Esophagus squamous epithelium (tissue), 5 donors: ENCODE measurements at places on chromosomes 16 and 17.

DNA sequence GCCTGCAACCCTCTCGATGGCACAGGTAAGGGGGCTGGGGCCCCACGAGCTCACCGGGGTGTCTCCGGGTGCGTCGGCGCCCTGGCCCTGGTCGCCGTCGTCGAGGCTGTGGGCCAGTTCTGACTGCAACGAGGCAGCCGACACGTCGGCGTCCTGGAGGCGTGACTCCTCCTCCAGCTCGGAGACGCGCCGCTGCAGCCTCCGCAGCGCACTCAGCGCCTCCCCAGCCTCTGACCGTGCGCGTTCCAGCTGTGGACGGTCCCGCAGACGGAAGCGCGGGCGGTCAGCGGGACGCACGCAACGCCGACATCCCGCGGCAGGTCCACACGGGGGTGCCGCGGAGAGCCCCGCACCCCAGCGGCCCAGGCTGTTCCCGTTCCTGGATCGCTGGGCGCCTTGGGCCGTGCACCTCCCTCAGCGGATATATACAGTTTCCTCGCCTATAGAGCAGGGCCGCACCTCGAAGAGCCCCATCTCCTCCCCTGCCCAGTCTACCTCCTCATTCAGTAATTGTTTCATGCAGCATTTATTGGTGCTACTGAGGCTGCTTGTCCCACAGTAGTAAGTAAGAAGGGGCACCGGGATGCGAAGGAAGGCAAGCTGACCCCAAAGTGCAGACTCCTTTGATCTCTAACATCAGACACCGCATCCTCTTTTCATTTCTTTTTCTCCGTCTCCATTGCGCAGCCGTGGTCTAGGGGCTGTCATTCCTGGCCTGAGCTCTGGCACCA lies 5.8 kb downstream of the THOC6 start:
- DNase-seq = no peak

GRCh38 chr16:62853887-62854286 lies 817.6 kb upstream of the CDH8 start:
- no peak for DNase-seq

GRCh38 chr17:70709596-70709995 lies 540.3 kb downstream of the KCNJ2 start:
- no peak for DNase-seq

DNA sequence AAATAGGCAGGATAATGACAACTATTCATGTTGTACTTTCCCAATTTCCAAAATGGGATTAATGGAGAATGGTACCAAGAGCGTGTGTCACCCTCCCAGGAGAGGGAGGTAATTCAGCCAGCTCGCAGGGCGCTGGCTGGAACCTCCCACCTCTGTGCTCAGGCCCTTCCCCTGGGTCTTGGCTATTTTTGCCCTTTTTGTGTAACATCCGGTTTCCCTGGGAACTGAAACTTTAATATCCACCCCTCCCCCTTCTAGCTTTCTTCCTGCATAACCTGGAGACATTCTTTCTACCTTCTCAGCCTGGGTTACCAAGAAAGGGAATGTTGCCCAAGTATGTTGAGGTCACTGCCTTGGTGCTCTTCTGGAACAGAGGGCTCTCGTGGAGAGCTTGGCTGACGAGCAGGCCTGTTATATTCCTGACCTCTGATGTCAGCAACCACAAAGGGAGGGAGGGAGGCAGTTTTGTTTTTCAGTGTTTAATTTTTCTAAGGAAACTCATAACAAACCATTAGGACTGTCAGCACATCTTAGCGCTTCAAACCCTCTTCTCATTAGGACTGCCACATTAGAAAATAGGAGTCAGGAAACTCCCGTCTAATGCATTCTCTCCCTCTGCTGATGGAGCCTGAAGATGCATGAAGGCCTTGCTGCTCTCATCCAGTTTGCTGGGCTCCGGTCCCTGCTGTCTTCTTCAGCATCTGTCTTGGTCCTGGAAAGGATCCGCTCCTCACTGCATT lies 25.6 kb downstream of the ITGB3 start:
- DNase-seq = no peak

DNA sequence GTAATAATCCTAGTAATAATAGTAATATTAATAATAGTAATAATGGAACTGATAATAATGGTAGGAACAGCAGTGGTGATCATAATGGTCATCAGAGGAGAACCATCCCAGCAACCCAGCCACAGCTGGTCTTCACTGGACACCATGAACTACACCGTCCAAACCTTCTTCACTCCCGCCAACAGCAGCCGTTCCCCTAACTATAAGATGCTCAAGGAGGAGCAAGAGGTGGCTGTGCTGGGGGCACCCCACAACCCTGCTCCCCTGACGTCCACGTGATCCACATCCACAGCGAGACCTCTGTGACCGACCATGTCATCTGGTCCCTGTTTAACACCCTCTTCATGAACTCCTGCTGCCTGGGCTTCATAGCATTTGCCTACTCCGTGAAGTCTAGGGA lies 91.0 kb downstream of the ZDHHC7 start:
- no peak for DNase-seq

DNA sequence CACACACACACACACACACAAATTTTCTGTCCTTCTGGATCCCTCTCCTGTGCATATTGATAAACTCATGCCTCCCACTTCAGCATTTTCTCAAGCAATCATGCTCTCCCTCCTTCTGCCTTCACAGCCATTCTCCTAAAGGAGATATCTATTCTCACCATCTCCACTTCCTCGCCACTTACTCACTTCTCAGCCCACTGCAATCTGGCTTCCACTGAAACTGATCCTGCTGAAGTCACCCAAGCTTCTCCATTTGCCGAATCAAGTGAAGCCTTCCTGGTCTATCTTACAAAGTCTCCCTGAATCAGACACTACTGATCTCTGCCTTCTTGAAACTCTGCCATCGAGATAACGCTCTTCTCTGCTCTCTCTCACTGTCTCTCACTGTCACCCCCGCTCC lies 54.0 kb upstream of the GNAO1 start:
- DNase-seq = no peak

GRCh38 chr16:17723531-17724134 lies 252.9 kb upstream of the XYLT1 start:
- DNase-seq = no peak

- DNase-seq = no peak
These were observed 16.9 kb downstream of the CLEC16A start for GRCh38 chr16:10961231-10961630.

- DNase-seq = no peak
These were observed 152.9 kb downstream of the CBLN1 start for GRCh38 chr16:49128740-49129139.

- DNase-seq = no peak
These were observed 92.3 kb downstream of the SDR42E1 start for GRCh38 chr16:81918927-81919326.

GRCh38 chr17:231191-231965 lies 49.9 kb upstream of the DOC2B start:
- no peak for DNase-seq

- no peak for DNase-seq
These were observed 3.5 kb upstream of the RAB37 start for GRCh38 chr17:74733365-74734122.

DNA sequence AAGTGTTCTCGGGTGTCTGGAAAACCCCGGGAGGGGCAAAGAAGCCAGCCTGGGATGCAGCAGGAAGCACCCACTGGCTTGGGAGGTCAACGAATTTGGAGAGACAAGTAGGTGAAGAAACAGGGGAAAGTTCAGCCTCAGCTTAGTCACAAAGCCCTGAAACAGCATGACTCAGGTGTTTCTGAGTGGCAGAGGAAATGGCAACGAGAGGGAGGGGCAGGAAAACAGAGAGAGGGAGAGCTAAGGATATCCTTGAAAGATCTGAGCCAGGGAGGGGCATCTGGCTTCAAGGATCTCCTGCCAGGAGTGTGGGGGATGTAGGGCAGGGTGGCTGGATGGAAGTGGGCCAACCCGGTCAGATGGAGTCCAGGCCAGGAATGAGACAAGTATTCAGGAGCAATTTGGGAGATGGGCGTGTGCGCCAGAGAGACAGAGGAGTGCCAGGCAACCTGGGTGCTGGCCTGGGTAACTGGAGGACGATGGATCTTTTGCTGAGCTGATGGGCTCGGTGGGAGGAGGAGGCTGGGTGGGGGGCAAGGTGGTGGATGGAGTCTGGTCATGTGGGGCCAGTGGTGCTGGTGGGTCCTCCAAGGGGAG lies 27.2 kb downstream of the ABCC3 start:
- no peak for DNase-seq

- no peak for DNase-seq
These were observed at the start of gene MARCHF10 for GRCh38 chr17:62807812-62808575. MARCHF10 (minus strand) TSS chr17:62808314; CDS start chr17:62801735, 6,579 bp downstream.

DNA sequence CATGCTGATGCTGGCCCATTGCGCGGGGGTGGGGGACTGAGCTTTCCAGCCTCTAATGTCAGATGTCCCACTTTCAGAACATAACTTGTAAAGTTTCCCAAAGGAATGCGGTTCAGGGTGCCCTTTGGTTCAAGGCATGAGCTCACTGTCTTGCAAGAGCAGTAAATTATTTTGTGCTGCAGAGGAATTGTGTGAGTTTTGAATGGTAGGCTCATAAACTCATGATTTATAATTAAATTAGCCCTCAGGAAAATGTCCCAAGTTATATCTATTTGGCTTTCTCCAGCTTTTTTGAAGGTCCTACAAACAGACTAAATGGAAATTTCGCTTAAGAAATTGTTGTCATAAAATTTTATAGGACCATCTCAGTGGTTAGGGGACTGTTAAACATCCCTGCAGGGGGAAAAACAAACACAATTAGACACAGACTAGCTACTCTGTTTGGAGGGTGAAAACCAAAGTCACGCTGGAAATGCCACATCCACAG lies 321.8 kb downstream of the HS3ST3B1 start:
- DNase-seq = no peak

- DNase-seq = no peak
These were observed at the start of gene SDR42E2 for GRCh38 chr16:22161999-22162655. SDR42E2 (plus strand) TSS chr16:22162506; CDS start chr16:22165583, 3,077 bp downstream.

- DNase-seq = no peak
These were observed 480.6 kb downstream of the TMEM114 start for GRCh38 chr16:8109510-8110369.

DNA sequence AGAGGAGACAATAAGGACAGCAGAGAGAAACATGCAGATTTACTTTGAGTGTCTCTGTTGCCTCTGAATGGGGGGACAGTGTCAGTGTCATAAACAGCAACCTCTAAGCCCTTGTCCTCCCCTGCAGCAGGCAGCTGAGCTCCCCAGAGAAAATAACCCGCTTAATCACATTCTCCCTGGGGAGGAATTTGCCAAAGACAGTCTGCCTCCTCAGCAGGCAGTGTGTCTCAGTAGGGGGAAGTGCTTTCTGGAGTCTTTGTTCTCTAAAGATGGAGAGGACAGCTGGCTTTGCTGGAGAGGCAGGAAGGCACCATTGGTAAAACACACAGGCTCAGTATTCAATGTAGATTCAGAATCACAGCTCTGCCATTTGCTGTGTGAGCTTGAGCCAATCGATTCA lies 16.1 kb downstream of the TEKT5 start:
- DNase-seq = no peak

- no peak for DNase-seq
These were observed 198.9 kb downstream of the ZFHX3 start for GRCh38 chr16:72848759-72849664.

GRCh38 chr17:21124086-21124485 lies 2.7 kb upstream of the DHRS7B start:
- DNase-seq = no peak

DNA sequence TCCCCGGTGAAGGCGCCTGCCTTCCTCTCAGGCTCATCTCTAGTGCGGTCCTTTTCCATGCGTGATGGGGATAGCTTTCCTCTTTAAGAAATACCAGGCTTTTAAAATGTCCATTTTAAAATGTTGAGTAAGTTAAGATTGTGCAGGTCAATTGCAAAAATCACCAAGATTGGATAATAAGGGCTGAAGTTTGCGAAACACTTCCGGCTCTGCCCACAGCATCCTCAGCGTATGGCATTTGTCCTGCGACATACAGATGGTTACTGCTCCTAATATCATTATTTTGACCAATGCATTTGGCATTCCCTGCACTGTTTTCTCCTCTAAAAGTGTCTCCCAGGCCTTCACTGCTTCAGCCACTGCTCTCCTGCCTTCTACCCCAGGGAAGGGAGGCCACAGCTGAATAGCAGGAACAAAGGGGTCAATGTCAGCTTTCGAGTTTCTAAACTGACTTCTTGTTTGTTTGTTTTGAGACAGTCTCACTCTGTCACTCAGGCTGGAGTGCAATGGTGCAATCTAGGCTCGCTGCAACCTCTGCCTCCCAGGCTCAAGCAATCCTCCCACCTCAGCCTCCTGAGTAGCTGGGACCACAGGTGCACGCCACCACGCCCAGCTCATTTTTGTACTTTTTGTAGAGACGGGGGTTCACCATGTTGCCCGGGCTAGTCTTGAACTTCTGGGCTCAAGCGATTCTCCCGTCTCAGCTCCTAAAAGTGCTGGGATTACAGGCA lies 91.9 kb downstream of the CRISPLD2 start:
- no peak for DNase-seq

DNA sequence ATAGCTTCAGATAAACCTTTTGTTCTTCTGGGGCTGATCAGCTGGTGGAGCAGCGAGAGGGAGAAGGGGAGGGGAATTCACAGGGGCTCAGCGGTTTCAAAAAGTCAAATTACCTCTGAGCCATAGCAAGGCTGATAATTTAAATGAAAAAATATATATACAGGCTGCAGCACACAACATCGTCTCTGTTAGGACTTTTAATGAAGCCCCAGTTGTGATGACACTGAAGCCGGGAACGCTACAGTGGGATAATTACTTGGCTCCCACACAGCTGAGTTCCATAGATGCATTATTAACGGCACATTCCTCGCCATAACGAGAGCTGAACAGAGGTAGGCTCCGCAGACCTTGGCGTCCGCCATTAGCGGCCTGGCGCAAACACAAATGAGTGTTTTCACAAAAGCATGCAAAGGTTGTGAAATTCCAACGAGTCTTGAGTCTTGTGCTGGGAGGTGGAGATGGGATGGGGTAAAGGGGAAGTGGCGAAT lies 216.0 kb downstream of the C16orf78 start:
- DNase-seq = no peak

GRCh38 chr16:26981266-26981938 lies 85.3 kb upstream of the C16orf82 start:
- DNase-seq = no peak

DNA sequence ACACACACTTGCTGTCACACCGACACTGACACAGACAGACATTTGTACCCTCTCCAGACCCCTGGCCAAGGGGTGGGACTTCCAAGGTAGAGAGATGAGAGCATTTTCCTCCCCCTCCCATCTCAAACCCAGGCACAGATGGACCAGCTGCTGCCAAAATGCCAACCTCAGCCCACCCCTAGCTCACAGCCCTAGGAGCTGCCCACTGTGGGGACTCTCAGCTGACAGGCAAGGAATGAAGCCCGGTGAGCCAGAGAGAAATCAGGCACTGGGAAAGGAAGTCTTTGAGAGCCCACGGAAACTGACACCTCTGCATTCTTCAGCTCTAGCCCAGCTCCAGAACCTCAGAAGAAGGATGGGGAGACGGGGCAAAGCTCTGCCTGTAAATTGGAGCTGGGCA lies 2.8 kb downstream of the ETV4 start:
- no peak for DNase-seq

GRCh38 chr17:49252148-49252695 lies 21.6 kb upstream of the PHOSPHO1 start:
- DNase-seq = no peak

DNA sequence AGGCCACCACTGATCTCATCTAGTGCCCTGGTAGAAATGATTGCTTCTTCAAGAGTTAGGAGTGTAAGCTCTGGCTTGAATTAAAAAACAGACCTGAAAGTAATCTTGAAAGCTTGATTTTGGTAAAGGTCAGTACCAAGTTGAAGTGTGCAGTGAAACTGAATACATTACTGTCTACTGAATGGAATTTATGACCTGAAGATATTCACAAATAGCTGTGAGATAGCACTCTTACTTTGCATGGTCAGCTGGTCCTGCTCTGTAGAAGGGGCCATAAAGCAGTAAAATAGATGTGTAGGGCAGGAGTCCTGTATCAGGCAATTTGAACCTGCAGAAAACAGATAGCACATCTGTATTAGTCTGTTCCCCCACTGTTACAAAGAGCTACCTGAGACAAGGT lies 78.6 kb downstream of the MYH13 start:
- DNase-seq = no peak
